ENCODE measurements at places on chromosomes 1 and 21. TPM values are rescaled to one million over a fixed set of nuclear protein-coding genes. Genes with fewer than 3 reads are reported as not detected.

PKLR gene
- total RNA-seq: not detected

DNA sequence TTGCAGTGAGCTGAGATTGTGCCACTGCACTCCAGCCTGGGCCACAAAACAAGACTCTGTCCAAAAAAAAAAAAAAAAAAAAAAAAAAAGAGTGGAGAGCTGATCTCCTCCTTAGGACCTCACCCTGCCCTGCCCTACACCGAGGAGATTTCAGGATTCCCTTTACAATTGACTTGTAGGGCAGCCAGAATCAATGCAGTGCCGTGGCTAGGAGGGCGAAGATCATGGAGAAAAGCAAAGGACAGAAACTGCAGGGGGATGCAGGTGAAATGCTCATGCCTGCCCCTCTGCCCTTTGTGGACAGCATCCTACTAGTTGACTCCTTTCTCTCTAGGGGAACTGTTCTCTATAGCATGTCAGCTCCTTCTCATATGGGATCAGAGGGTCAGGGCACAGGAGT lies 9.6 kb downstream of the FHAD1 start:
- DNase-seq: no peak

EXTL1 gene
- total RNA-seq: 2.3 TPM

INSRR gene
- 0.36 TPM for total RNA-seq

CSF3R gene
- total RNA-seq: 3.4 TPM

DNA sequence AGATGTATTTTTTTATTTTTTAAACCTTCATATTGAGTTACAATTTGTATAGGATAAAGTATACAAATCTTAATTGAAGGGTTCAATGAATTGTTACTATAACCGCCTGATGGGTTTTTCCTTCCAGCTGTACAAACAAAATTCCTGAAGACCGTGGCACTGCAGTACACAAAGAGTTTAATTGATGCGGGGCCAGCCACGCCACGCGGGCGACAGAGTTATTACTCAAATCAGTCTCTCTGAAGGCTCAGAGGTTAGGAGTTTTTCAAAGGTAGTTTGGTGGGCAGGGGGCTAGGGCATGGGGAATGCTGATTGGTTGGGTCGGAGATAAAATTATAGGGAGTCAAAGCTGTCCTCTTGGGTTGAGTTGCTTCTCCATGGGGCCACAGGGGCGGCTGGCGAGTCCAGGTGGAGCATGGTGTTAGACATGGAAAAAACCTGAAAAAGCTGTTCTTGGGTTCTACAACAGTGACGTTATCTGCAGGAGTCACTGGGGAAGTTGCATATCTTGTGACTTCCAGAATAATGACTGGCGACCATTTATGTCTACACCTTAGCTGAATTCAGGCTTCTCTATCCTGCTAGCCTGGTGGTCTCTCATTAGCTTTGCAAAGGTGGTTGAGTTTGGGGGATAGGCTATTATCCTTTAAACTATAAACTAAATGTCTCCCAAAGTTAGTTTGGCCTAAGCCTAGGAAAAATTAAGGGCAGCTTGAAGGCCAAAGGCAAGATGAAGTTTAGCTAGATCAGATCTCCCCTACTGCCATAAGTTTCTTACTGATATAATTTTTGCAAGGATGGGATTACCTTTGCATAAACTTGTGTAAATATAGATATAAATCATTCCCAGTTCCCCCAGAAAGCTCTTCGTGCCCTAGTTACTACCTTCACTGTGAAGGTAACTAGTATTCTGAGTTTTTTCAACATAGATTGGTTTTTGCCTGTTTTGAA lies 13.0 kb upstream of the TMEM9 start:
- DNase-seq: no peak

CELA2A gene
- total RNA-seq: not detected

CELSR2 gene
- 39.0 TPM for total RNA-seq

DNA sequence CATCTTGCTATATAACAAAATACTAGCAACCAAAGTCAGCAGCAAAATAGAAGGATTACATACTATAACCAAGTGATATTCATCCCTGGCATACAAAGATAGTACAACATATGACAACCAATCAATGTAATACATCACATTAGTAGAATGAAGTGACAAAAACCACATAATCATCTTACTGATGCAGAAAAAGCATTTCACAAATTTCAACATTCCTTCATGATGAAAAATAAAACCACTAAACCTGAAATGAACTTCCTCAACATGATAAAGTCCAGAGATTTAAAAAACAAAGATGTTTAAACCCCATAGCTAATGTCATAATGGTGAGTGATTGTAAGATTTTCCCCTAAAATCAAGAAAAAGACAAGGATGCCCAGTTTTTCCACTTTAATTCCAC lies 18.6 kb downstream of the RO60 start:
- no peak for DNase-seq

RPE65 gene
- total RNA-seq: 0.09 TPM

DNA sequence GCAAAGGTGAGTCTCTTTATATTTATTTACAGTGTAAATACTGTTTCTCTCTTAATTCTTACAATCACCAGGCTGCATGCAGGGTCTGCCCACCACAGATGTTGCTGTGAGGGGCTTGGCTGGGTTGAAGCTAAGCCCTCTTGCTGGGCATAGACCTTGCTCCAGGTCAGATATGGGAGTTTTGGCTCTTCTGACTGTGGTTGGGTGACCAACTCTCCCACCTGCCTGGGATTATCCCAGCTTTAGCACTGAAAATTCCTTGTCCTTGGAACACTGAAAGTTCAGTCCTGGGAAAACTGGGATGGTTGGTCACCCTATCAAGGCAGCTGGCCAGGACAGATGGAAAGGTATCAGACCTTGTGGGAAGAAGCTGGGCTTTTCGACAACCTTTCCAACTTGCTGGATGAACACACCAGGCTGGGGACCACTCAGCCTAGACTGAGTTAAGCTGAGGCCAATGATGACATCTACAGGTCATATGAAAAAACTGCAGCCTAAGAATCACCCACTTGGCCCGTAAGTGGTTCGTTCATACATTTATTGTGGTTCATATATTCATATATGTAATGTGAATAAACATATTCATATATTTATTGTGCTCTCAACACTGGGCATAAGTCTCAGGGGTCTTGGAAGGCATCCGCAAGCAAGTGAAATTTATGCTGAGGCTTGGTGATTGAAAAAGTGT lies 26.6 kb upstream of the HPDL start:
- peak; percentile 78 for DNase-seq
